ENCODE measurements at places on chromosomes 6 and 20.

GRCh38 chr6:151773382-151773781 is 34.1 kb upstream of the ESR1 start:
- DNase-seq = no peak

GRCh38 chr6:16124198-16125180 is 4.4 kb upstream of the MYLIP start:
- DNase-seq = no peak

- DNase-seq = no peak
Observed at GRCh38 chr6:31287619-31288018, 15.7 kb upstream of the HLA-C start.

- no peak for DNase-seq
Observed at GRCh38 chr6:158442306-158442705, 117.6 kb upstream of the TMEM181 start.

- no peak for DNase-seq
Observed at GRCh38 chr6:147664092-147664491, 155.6 kb downstream of the SAMD5 start.

- no peak for DNase-seq
Observed at GRCh38 chr6:39380837-39381549, 58.5 kb upstream of the KCNK16 start.

GRCh38 chr6:160238761-160239751 is 19.6 kb downstream of the SLC22A2 start:
- DNase-seq = no peak

DNA sequence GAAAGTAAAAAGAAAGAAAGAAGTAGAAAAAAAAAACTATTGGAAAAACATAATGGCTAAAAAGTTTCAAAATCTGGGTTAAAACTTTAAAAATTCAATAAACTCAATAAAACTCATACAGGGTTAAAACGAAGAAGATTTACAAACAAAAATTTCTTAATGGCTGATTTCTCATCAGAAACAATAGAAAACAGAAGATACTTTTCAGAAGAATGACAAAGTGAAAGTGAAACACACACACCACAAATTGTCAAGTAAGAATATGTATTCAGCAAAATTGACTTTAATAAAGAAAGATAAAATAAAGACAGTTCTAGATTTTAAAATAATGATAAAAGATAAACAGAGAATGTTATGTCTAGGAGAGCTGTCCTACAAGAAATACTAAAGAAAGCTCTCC is 618.9 kb upstream of the GJE1 start:
- DNase-seq = no peak

- DNase-seq = no peak
Observed at GRCh38 chr6:56062836-56063235, 184.5 kb downstream of the COL21A1 start.

DNA sequence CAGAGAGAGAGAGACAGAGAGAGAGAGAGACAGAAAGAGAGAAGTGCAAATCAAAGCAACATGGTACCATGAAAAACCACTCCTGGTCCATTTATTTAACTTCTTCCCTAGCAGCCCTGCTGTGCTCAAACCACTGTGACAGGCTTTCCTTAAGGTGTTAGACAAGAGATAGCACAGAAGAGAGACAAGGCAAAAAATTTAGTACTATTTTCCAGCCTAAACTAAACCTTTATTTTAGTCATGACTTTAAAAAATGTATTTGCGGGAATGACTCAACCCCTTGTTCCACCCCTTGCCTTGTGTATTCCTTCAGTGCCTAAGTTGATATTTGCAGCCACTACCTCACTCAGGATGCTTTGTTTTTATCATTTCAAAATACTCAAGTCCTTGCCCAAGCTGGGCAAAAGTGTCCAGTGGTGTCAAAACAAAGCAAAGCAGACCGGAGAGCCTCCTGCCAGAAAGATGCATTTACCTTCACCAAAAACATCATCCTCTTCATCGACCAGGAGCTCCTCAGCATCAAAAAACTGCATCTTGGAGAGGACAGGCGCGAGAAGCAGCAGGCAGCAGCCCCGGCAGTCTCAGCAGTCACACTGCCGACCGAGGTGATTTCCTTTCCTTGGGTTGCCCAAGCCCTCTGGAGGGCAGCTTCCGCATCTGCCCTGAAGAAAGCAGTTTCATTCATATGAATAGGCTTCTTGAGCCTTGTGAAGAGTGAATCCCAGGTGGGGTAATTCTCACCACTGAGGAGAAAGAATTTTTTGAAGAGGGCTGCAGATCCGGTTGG is at the start of gene RIPOR2:
Gene RIPOR2, minus strand, starts transcription at position 595 of the 787 bp plus-strand sequence. Its CDS starts 62 bp downstream, at position 533.
- DNase-seq = peak; percentile 12

- no peak for DNase-seq
Observed at GRCh38 chr20:16747291-16747811, 807 bp upstream of the OTOR start.

DNA sequence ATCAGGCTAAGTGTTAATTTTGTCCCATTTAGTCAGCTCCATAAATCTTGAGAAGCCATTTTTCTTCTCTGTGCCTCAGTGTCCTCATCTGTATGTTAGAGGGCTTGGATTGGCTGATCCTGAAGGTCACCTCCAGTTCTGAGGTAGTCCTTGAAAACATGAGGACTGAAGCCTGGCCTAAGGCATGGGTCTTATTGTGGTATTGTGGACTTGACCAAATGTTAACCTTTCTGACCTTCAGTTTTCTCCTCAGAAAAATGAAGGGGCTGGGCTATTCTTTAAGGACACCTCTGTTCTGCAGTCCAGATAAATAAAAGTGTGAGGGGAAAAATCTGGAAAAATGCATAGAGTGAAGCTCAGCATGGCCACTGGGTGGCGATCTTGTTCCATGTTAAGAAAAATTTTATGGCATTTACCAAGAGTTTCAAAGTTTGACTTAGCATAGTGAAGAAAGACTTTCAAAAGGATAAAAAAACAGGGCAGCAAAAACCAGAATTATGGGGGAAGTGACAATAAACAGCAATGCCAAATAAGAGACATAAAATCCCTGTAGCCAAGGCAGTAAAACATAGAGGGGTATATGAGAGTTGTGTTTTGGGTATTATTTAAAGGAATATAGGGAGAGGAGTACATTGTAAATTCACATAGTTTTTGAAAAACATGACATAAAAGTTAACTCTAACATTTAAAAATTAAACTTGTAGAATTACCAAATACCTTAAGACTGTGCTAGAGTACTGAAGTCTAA is 13.2 kb upstream of the TFB1M start:
- DNase-seq = peak; percentile 47

- no peak for DNase-seq
Observed at GRCh38 chr6:150380256-150380655, 11.4 kb downstream of the IYD start.

GRCh38 chr6:25314509-25315175 is 35.5 kb downstream of the CARMIL1 start:
- DNase-seq = no peak

DNA sequence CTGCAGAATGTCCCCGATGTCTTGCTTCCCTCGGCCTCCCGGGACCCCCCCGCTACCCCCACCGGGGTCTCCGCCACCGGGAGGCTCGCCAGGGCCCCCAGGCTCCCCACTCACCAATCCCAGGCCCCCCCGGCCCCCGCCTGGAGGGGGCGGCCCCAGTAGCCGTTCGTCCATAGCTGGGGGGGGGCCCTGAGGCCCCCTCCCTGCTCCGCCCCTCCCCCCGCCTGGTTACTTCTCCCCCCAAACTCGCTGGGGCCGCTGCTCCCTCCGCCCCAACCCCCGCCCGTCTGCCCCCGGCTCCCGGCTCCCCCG is 304 bp downstream of the PBX2 start:
- no peak for DNase-seq

DNA sequence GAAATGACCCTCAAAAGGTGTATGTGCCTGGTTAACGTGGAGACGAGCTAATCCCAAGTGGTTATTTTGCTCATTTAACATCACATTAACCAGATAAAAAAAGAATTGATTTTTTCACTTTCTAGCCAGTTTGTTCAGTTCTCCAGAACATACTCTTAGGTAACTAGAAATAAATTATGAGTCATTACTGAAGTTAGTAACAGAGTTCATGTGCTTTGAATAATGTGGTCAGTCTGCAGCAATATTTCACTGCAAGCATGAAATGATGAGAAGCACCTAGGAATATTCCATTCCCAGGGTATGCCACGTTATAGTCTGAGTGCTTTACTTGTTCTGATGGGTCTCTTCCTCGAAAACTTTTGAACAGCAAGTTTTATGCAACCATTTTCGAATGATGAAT is 138.3 kb upstream of the INSM1 start:
- no peak for DNase-seq

DNA sequence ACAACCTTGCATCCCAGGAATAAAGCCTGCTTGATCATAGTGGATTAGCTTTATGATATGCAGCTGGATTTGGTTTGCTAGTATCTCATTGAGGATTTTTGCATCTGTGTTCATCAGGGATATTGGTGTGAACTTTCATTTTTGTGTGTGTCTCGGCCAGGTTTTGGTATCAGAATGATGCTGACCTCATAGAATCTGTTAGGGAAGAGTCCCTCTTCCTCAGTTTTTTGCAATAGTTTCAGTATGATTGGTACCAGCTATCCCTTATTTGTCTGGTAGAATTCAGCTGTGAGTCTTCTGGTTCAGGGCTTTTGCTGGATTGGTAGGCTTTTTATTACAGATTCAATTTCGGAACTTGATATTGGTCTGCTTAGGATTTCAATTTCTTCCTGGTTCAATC is 132.5 kb downstream of the ZFAND3 start:
- no peak for DNase-seq

DNA sequence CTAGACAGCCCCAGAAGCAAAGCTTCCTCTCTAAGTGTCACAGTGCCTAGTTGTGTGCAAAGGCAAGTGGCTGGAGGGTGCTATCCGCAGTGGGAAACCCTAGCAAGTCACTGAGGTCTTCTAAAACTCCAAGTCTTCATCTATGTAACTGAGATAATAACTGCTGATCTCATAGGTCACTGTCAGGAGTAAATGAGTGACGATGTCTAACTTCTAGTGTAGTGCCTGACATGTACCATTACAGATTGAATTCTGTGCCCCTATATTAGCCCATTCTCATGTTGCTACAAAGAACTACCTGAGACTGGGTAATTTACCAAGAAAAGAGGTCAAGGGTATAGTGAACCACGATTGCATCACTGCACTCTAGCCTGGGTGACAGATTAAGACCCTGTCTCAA is 253.5 kb upstream of the JARID2 start:
- DNase-seq = no peak

DNA sequence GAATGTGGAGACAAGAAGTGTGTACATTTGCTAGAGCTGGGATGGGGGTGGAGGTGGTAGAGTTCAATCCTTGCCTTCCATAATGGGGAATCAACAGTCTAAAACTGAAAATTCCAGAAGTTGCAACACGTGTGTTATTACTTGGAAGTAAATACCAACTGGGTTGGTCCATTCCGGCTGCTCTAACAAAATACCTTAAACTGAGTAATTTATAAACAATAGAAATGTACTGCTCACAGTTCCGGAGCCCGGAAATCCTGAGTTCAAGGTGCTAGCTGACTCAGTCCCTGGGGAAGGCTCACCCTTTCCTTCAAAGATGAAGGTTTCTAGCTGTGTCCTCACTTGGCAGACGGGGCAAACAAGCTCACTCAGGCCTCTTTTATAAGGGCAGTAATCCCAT is 59.0 kb downstream of the RIN2 start:
- DNase-seq = no peak

GRCh38 chr6:14520029-14520428 is 402.5 kb downstream of the CD83 start:
- DNase-seq = no peak

DNA sequence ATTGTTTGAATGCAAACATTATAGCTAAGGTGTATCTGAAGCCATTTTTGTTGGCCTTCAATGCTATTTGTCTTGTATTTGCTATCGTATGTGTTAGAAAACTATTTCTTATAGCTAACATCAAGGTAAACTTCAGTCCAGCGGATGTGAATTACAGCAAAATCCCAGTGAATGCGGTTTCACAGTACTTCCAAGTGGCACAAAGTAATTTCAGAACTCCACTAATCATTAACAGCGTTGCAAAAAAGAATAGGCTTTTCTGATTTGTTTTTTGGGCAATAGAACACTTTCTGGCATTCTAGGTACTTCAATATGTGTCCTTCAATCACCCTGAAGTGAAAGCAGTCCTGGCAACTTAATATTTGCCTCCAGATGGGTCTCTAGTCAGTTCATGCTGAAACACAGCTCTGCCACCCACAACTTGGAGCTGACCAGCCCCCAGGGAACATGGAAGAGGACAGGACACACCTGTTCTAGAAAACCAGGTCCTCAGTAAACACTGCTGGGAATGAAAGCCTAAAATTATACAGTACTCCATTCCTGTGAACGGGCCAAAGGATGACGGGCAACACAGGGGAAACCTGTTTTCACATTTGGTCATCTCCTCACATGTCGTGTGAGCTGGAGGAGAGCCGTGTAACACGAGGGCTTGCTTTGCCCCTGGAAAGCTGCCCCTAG is 9.7 kb upstream of the MRPS10 start:
- DNase-seq = no peak

GRCh38 chr20:49234831-49235230 is 15.6 kb downstream of the DDX27 start:
- DNase-seq = no peak

DNA sequence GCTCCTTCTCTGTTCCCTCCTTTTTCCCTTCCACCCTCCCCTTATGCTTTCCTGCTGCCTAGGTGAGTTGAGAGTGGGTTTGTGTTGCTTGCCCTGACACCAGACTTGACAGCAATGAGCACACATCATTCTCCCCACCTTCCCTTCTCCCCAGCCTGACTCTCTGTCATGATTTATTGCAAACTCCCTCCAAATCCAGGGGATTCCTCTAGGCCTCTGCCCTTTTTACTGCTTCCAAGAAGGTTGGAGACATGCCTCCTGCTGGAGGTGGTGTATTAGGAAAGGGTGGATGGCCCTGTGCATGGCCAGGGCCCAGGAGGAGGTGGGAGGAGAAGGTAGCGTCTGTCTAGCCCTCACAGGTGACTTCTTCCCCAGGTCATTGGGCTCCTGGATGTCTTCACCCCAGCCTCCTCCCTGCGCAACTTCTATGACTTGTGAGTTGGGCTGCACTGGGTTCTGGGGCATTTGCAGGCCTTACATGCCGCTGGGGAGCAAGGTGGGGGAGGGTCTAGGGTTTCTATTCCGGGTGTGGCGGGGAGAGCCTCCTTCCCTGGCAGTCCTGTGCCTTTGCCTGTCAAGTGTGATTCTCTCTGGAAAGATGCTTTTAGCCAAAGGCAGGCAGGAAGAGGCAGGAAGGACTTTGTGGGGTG is 2.1 kb downstream of the MAPK13 start:
- DNase-seq = no peak

GRCh38 chr6:107418118-107418517 is 41.2 kb downstream of the PDSS2 start:
- DNase-seq = peak; percentile 30
